Fibroblast of lung (primary cell): ENCODE measurements at places on chromosomes 5 and 9. TPM values are rescaled to one million over a fixed set of nuclear protein-coding genes. Genes with fewer than 3 reads are reported as not detected.
A peak's percentile ranks its signal among the peaks of the same experiment; 100 is the strongest.

DNA sequence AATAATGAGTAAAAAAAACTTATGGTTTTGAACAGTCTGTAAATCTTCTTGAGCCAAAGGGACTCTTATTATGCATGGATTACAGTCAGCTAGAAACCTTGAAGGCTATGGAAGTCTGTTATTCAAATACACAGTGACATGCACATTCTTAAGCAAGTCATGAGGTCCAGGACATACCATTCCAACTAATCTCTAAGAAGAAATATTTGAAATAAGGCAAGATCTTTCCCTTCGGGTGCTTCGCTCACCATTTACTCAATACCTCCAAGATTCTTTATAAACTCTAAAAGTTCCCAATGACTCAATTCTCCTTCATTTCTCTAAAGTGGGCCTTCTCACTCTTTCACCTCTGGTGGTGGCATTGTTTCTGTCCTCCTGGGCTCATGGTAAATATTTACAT, 811.0 kb downstream of the NR2F1-AS1 start:
- H3K27ac ChIP-seq, result no peak overlapping the region
- no peaks in the 10 kb centered on the region for H3K36me3 ChIP-seq
- H3K27me3 ChIP-seq, result no peaks in the 10 kb centered on the region
- H3K4me3 ChIP-seq, result no peak overlapping the region

The PCDHB10 gene
- 0.77 and 2.0 TPM in 2 replicates for total RNA-seq

DNA sequence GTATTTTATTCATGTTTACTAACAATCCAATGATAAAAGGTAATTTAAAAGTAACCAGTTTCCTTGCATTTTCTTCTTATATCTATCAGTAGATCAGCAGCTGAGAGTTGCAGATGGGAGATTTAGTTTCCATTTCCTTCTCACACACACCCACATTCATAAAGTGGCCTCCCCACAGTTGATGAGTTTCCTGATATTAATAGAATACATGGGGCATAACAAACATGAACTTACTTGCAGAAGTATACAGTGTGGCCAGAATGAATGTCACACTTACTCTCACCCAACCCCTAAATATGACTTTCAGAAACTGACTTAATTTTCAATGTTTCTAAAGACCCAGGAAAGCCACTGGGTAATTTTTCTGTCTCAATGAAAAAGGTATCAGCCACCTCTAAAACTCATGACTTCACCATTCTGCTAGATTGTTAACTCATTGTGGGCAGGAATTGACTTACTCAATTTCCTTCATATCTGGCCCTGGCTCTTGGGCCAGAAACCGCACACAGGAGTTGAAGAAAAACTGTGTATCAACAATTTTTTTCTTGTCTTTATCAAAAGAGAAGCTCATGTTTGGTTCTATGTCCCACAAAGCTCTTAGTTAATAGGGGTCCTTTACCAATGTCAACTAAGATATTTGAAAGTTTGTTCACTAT, 63.5 kb upstream of the OSMR start:
- peaks cover 26% of the 10 kb centered on the region for H3K4me1 ChIP-seq
- no peaks in the 10 kb centered on the region for H3K27me3 ChIP-seq
- no peak overlapping the region for H3K4me3 ChIP-seq
- H3K36me3 ChIP-seq, result no peaks in the 10 kb centered on the region

DNA sequence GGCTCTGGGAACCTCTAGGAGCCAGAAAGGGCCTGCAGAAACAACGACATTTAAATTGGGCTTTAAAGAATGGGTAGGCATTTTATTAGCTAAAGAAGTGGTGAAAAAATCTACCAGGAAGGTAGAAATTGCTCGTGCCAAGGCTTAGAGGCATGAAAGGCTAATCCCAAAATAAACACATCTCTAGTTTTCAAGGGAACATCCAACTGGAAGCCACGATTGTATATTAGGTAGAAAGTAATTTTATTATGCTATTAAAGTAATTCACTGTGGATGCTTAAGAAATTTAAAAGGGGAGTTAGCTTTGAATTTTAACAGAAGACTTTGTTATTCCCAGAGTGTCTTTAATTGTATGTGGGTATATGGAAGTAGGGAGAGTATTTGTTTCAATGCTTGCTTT, 17.5 kb upstream of the CNTLN start:
- H3K27me3 ChIP-seq, result no peaks in the 10 kb centered on the region
- H3K4me1 ChIP-seq, result no peaks in the 10 kb centered on the region
- H3K4me3 ChIP-seq, result no peak overlapping the region
- H3K36me3 ChIP-seq, result no peaks in the 10 kb centered on the region
- H3K27ac ChIP-seq, result no peak overlapping the region

- H3K27ac ChIP-seq, result no peak overlapping the region
- peaks cover 3% of the 10 kb centered on the region for H3K4me1 ChIP-seq
- H3K4me3 ChIP-seq, result no peak overlapping the region
- H3K36me3 ChIP-seq, result no peaks in the 10 kb centered on the region
These were observed 94.8 kb downstream of the AOPEP start for GRCh38 chr9:94821098-94821887.

DNA sequence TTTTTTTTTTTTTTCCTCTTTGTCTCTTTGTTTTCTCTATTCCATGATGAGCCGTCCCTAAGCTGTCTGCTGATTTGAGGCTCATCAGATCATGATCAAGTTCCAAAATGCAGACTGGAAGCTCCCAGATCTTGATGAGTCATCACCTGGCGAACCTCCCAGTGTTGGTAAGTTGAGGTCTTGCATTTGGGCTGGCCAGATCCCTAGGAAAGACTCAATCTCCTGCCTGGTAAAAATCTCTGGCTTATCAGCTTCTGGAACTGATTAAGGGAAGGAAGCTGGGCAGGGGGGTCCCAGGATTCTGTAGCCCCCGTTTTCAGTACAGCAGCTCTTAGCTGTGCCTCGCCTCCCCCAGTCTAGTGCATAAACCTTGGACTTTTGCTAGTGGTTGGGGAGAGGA, 69.0 kb downstream of the TSPAN17 start:
- H3K4me3 ChIP-seq, result no peak overlapping the region
- no peaks in the 10 kb centered on the region for H3K36me3 ChIP-seq
- DNase-seq, result peak; percentile 79

- no peak overlapping the region for H3K4me3 ChIP-seq
- no peak for DNase-seq
- no peak overlapping the region for H3K27ac ChIP-seq
- H3K27me3 ChIP-seq, result no peaks in the 10 kb centered on the region
These were observed 2.4 kb upstream of the OR1K1 start for GRCh38 chr9:122797316-122798063.

DNA sequence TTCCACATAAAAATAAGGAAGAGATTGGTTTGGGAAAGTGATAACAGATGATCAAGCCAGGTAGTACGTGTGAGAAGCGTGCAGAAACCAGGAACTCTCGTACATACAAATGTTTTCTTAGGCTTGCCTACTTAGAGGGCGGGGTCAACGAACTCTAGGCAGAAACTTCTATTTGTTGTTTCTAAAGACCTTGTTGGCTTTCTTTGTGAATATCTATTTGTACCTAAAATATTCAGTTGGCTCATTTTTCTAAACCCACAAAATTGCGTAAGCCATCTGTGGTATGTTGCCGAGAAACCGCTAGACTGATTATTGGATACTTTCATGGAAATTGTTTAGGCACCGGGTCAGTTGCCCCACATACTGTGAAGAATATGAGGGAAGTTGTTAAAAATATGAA, 458.5 kb downstream of the MAT2B start:
- no peak overlapping the region for H3K27ac ChIP-seq
- H3K4me1 ChIP-seq, result no peaks in the 10 kb centered on the region
- no peak overlapping the region for H3K4me3 ChIP-seq
- H3K27me3 ChIP-seq, result no peaks in the 10 kb centered on the region
- H3K36me3 ChIP-seq, result no peaks in the 10 kb centered on the region

- no peak overlapping the region for H3K4me3 ChIP-seq
- no peaks in the 10 kb centered on the region for H3K27me3 ChIP-seq
- H3K4me1 ChIP-seq, result peaks cover 2% of the 10 kb centered on the region
- H3K27ac ChIP-seq, result no peak overlapping the region
These were observed 289.1 kb downstream of the EBF1 start for GRCh38 chr5:158810615-158811014.

The PCDHB5 gene
- 1.8 and 2.8 TPM in 2 replicates for total RNA-seq

DNA sequence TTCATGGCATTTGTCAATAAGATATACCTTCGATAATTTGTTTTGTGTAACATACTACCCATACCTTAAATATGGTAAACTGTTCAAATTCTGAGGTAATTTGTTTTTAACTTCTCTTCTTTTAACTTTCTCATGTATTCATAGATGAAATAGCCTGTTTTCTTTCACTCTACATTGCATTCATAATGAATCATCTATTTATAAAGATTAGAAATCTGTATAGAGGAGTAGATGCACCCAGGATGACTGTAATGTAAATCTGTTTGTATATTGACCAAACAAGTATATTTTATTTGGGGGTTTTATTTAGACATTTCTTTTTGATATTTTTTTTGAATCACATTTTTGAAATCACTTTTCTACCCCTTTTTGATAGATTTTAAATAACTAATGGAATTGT, 144.6 kb downstream of the CD180 start:
- H3K36me3 ChIP-seq, result no peaks in the 10 kb centered on the region
- H3K4me1 ChIP-seq, result no peaks in the 10 kb centered on the region
- no peak overlapping the region for H3K4me3 ChIP-seq
- no peak for DNase-seq

DNA sequence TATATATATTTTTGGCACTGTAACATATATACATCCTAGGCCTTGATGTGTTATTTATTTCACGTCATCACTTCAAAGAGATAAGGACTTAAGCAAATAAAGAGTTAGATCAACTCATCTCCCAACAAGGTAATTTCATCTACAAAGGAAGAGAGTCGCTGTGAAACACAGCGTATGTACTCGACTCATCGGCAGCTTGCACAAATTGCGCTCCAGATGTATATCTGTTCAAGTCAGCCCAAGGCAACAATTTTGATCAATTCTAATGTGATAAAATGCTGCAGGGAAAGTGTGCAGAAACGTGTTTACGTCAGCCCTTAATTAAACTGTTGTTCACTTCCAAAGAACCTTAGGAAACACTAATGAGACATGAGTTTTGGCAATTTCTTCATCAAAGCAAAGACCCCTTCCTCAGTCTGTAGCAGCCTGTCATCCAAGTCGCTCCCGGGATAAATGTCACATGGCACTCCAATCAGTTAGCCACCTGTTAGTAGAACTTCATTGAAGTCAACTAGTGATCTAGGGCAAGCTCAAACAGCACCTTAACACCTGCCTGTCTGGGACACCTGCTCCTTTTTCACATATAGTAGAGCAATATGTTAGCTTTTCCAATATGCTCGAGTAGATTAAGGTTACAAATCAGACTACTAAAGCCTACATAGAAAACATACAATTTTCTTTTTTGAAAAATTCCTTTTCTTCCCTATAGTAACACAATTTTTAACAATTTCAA, 182.4 kb downstream of the NFIB start:
- no peaks in the 10 kb centered on the region for H3K27me3 ChIP-seq
- H3K4me3 ChIP-seq, result no peak overlapping the region
- H3K36me3 ChIP-seq, result no peaks in the 10 kb centered on the region
- no peaks in the 10 kb centered on the region for H3K4me1 ChIP-seq

DNA sequence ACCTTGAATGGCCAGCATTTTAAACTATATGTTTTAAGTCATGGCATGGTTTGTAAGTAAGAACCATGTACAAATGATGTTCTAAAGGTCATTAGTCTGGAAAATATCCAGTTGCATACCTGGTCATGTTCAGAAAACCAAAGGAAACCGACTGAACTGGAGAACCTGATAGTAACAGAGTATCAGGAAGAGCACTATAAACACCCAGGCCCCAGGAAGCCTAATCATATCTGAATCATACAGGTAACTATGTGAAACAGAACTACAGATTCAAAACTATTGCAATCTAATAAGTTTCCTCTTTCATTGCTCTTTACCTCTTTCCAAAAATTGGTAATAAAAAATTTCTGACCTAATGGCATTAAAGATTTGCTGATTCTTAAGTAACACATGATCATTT, 500.3 kb downstream of the ARHGEF28 start:
- H3K4me3 ChIP-seq, result no peak overlapping the region
- DNase-seq, result no peak
- H3K36me3 ChIP-seq, result no peaks in the 10 kb centered on the region
- no peaks in the 10 kb centered on the region for H3K27me3 ChIP-seq
- H3K4me1 ChIP-seq, result no peaks in the 10 kb centered on the region
- H3K27ac ChIP-seq, result no peak overlapping the region

- peak overlapping the region; percentile 83 for H3K4me3 ChIP-seq
- peak overlapping the region; percentile 93 for H3K27ac ChIP-seq
- peak; percentile 47 for DNase-seq
These were observed 1.4 kb downstream of the ZFR start for GRCh38 chr5:32443145-32443540.

- no peaks in the 10 kb centered on the region for H3K36me3 ChIP-seq
- H3K4me3 ChIP-seq, result no peak overlapping the region
- peaks cover 6% of the 10 kb centered on the region for H3K4me1 ChIP-seq
These were observed 43.6 kb downstream of the BASP1 start for GRCh38 chr5:17261075-17261474.

DNA sequence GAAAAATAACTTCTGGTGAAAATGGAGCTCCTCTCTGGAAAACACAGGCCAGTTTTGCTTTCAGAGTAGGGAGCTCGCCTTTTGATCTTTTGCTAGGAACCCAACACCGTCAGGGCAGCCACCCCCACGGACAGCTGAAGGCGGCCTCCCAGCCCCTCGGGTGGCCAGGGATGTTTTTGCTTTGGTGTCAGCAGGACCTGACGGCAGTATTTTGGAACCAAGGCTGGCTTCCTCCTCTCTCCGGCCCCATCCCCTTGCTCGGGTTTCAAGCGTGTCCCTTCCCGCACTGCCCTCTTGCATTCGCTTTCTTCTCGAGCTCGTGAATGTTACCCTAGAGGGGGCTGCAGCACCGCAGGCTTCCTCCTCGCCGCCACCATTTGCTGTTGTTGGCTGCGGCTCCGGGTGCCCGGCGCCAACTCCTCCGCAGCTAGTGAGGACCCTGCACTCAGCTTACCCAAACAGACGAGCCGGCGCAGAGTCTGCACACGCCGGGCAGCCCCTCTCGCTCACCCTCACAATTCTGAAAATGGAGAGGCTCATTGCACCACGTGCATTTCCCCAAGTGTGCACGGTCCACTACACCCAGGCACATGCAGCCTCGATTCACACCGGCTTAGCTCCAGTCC, 35.5 kb upstream of the ADAMTSL1 start:
- no peaks in the 10 kb centered on the region for H3K36me3 ChIP-seq
- H3K27me3 ChIP-seq, result no peaks in the 10 kb centered on the region
- peaks cover 9% of the 10 kb centered on the region for H3K4me1 ChIP-seq

- no peaks in the 10 kb centered on the region for H3K36me3 ChIP-seq
- no peaks in the 10 kb centered on the region for H3K27me3 ChIP-seq
- H3K4me1 ChIP-seq, result peaks cover 7% of the 10 kb centered on the region
- DNase-seq, result no peak
These were observed 36.2 kb upstream of the UBAC1 start for GRCh38 chr9:135997090-135998015.

DNA sequence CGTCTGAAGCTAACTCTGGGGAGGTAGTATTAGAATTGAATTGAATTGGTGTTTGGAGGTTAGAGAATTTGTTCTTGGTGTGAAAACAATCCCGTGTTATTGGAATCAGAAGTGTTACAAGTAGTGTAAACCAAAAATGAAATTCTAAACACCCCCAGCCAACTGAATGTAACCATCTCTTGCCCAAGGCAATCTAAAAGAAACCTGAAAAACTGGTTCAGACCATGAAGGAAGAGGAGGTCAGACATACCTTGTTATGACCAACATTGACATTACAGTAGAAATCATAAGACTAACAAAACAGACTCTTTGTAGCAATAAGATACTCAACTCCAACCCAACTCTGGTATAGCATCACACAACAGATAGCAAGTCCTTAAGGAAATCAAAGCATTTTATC, 159.0 kb downstream of the TUSC1 start:
- no peaks in the 10 kb centered on the region for H3K27me3 ChIP-seq
- H3K4me3 ChIP-seq, result no peak overlapping the region
- no peak overlapping the region for H3K27ac ChIP-seq
- no peaks in the 10 kb centered on the region for H3K4me1 ChIP-seq
- DNase-seq, result no peak

- no peaks in the 10 kb centered on the region for H3K36me3 ChIP-seq
- H3K27ac ChIP-seq, result no peak overlapping the region
- no peaks in the 10 kb centered on the region for H3K27me3 ChIP-seq
- no peaks in the 10 kb centered on the region for H3K4me1 ChIP-seq
These were observed 800.7 kb upstream of the CTNND2 start for GRCh38 chr5:12704955-12705354.

The TRIM36 gene
- under 0.01 and 0.33 TPM in 2 replicates for total RNA-seq
